Activated CD4-positive, CD25-positive, alpha-beta regulatory T cell treated with anti-CD3 and anti-CD28 coated beads, Interleukin-2, amount 50 U/mL, for 24 hours (primary cell): ENCODE measurements at places on chromosomes 13 and 19.

- no peak for ATAC-seq
Observed at GRCh38 chr19:33422369-33423180, 49.1 kb downstream of the CEBPG start.

DNA sequence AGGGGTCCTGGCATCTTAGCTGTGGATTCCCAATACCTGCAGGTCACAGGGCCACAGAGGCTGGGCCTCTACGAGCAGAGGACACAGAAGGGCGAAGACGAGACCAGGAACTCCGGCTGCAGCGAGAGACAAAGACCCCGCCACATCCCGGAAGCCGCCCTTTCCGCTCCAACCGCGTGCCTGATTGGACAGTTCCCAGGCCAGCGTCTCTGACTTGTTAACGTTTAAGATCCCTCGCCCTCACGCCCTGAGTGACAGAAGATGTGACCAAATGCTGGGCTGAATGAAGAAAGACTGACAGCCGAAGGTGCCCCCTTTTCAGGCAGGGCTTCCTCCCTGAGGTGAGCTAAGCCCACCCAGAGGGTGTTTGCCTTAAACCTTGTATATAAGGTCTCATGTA is at the start of gene ZNF98:
Gene ZNF98 (minus strand): TSS at position 136 of the 400 bp plus-strand sequence. CDS start 122 bp downstream, at position 14.
- no peak for ATAC-seq

- peak; percentile 72 for ATAC-seq
Observed at GRCh38 chr19:34676697-34677385, at the start of gene SCGB2B2. Gene SCGB2B2, minus strand, starts transcription at chr19:34677159. Its CDS starts 82,596 bp downstream, at chr19:34594563.

GRCh38 chr13:85597790-85598500 is 201.3 kb downstream of the SLITRK6 start:
- no peak for ATAC-seq

DNA sequence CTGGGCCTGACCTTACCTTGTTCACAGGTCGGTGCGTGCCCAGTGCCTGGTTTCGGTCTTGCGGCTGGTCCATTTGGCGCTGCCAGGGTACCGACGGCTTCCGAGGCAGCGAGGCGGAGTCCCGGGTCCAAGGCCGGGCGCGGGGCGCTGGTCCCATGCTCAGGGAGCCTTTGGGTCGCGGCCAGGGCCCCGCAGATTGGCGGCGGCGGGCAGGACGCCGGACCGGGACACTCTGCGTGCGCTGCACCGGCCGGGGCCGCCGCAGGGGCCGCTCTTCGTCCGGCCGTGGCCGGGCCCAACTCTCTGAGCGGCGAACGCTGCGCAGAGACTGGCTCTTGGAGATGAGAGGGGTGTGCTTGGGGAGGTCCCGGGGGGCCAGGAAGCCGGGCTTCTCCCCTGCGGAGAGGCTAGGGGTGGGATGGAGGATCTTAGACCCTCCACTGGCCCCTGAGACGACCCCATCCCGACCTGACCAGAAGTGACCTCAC is 3.4 kb upstream of the WIZ start:
- ATAC-seq, result no peak

- no peak for ATAC-seq
Observed at GRCh38 chr19:5329141-5329540, 11.5 kb downstream of the PTPRS start.

GRCh38 chr13:30841154-30841553 is 64.9 kb upstream of the MEDAG start:
- no peak for ATAC-seq

GRCh38 chr19:45468159-45468651 is 409 bp downstream of the FOSB start:
- no peak for ATAC-seq

DNA sequence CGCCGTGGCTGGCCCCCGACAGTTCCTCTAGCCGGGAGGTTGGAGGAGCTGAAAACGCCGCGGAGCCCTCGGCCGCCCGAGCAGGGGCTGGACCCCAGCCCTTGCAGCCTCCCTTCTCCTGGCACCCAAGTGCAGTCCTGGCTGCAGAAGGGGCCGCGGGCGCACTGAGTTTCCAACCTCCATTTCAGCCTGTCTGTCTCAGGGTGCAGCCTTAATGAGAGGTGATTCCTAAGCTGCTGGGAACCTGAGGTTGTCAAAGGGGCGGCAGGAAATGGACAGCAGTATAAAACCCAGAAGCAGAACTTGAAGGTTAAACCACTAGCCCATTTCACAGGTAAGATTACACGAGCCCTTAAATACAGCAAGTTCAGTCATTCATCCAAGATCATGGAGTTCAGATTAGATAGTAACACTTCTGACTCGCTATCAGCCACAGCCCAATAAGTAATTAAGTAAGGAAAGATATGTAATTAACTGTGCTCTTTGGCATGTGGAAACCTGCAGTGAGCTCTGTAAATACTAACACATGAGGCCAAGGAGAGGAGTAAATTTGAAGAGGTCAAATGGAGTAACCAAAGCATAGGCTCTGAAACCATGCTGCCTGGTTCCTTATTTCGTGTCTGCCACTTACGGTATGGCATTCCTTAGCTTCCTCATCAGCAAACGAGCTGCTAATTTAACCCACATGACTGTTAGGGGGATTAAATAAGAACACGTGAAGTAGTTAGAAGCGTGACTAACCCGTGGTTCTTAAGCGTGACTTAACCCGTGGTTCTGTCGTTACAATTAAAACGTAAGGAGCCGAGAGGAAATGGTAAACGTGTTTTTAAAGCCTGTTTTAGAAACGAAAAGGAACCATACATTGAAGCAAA is 686 bp downstream of the SETDB2 start:
- ATAC-seq, result peak; percentile 6

GRCh38 chr13:75061909-75062308 is 420.1 kb downstream of the TBC1D4 start:
- no peak for ATAC-seq

GRCh38 chr13:76872675-76873074 is 13.5 kb downstream of the KCTD12 start:
- ATAC-seq, result no peak

DNA sequence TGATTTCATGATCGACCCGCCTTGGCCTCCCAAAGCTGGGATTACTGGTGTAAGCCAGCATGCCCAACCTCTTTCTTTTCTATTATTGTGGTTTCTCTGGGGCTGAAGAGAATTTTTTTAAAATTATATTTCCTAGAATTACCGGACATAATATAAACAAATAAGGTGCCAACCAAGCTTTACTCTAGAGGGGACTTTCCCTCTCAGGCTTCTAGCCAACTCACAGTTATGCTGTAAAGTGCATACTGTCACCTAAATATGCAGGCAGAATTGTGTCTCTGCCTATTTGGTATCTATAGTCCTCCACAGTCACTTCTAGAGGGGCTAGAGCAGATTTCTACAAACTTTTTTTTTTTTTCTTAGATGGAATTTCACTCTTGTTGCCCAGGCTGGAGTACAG is 41.6 kb upstream of the ZNF681 start:
- peak; percentile 38 for ATAC-seq

- ATAC-seq, result no peak
Observed at GRCh38 chr13:48600374-48601364, 53.1 kb upstream of the CYSLTR2 start.

GRCh38 chr19:18915639-18916038 is 3.5 kb downstream of the COPE start:
- no peak for ATAC-seq

DNA sequence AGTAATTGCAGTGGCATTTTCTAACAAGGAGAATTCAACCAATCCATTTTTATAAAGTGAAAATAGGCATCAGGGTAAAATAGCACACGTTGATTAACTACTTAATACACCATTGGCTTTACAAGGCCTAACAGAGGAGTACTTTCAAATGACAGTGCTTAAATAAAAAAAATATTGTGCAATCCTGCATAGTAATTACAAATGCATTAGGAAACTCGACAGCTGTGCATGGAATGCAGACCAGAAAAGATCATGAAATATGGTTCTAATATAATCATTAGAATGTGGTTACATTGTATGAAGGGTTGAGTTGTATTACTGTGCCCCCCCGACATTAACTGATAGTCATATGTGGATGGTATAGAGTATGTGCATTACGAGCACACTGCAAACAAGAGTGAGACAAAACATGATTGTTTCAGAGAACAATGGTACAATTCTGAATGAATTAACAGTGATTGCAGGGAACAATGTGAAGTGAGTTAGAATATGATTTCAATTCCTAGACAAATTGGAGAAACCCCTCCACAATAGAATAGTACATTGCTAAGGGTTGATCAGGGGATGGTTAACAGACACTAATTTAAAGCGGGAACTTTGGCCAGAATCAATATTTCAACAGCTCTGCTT is 270.6 kb downstream of the GPC5 start:
- no peak for ATAC-seq

GRCh38 chr19:3151563-3152418 is 16.0 kb downstream of the GNA15 start:
- no peak for ATAC-seq

- ATAC-seq, result no peak
Observed at GRCh38 chr13:113904411-113904810, 40.5 kb upstream of the GAS6 start.

DNA sequence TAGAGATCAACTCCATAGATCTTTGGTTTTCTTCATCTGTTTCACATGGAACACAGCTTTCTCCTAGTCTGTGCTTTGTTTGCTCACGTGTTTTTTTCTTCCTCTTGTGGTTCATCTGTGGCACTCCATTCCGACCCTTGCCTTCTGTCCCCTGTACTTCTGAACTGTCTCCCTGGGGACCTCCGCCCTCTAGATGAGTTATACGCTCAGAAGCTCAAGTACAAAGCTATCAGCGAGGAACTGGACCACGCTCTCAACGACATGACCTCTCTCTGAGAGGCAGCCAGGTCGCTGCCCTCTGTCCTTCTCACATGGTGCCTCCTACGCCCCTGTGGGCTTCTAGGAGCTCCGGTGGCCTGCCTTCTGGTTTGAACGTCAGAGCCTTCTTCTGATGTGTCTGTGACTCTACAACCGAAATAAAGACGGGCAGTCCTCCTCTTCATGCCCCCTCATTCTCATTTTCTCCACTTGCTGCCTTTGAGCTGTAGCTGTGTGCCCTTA is 16.6 kb upstream of the RAB8A start:
- peak; percentile 5 for ATAC-seq

GRCh38 chr13:79740991-79741390 is 260.0 kb downstream of the NDFIP2 start:
- no peak for ATAC-seq

DNA sequence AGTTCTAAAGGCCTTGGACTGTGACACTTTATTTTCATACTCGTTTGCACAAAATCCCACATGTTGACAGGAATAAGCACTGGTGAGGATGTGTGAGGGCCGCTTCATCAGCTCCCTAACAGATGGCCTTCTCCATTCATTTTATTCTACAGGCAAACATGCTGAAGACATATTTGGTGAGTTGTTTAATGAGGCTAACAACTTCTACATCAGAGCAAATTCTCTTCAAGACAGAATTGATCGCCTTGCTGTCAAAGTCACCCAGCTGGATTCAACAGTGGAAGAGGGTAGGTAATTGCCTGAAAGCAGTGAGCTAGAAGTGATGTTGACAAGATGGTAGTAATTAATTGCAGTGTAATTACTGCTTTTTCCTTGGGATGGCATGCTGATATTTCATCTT is 95.7 kb downstream of the GPR12 start:
- ATAC-seq, result no peak

DNA sequence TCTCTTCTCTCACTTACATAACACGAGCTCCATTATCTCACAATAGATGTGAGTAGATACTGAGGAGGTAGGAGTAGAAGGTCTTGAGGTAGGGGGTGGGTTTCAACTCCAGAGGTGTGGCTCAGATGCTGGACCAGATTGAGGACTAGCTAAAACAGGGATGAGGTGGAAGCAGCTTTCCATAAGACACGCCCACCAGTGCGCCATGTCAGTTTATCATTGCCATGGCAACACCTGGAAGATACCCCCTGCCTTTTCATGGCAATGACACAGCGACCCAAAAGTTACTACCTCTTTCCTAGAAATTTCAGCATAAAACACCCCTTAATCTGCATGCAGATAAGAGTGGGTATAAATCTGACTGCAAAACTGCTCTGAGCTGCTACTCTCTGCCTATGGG is 44.1 kb downstream of the KCTD15 start:
- no peak for ATAC-seq

DNA sequence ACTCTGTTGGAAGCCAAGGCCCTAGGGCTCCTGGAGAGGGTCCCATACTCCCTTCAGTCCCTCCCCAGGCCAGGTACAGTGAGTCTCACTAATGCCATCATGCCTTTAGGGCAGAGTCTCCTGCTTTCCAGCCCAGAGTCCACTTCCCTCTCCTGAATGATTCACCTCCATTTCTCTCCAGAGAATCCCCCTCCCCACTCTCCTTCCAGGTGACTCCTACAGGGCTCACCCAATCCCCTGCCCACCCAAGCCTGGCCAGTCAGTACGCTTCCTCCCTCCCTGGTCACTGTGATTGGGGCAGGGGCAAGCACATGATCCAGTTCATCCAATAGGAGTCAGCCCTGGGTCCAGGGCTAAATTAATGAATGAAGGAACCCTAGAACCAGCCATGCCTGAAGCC is 35.0 kb upstream of the PNMA8B start:
- no peak for ATAC-seq

DNA sequence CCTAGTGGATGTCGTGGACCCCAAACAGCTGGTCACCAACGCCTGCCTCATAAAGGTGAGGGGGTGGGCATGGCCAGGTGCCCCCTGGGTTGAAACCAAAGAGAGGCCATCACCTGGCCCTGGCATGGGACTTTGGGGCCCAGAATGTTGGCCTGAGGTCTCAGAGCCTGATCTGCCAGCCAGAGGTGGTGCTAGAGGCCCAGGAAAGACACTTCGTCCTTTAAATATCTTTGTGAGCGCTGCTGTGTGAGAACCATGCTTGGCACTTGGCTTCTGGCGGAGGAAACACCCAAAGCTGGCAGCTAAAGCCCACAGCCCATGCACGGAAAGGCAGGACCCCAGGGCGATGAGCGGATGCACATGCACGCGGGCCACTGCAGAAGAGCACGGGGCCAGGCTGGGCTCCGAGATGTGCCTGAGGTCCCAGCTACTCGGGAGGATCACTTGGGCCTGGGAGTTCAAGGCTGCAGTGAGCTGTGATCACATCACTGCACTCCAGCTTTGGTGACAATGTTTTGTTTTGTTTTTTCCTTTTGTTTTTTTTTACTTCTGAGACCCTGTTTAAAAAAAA is 4.3 kb upstream of the ADM5 start:
- no peak for ATAC-seq

- ATAC-seq, result no peak
Observed at GRCh38 chr13:96172066-96172465, 82.2 kb downstream of the HS6ST3 start.

- ATAC-seq, result no peak
Observed at GRCh38 chr13:46633416-46633815, 80.4 kb downstream of the LRCH1 start.

GRCh38 chr13:103547914-103548313 is 481.7 kb upstream of the SLC10A2 start:
- ATAC-seq, result no peak

GRCh38 chr19:13868663-13869062 is 8.3 kb upstream of the NANOS3 start:
- no peak for ATAC-seq

GRCh38 chr13:42466123-42466522 is 107.8 kb upstream of the TNFSF11 start:
- ATAC-seq, result no peak
